Osteoblast (primary cell): ENCODE measurements at places on chromosomes 5 and 9.

DNA sequence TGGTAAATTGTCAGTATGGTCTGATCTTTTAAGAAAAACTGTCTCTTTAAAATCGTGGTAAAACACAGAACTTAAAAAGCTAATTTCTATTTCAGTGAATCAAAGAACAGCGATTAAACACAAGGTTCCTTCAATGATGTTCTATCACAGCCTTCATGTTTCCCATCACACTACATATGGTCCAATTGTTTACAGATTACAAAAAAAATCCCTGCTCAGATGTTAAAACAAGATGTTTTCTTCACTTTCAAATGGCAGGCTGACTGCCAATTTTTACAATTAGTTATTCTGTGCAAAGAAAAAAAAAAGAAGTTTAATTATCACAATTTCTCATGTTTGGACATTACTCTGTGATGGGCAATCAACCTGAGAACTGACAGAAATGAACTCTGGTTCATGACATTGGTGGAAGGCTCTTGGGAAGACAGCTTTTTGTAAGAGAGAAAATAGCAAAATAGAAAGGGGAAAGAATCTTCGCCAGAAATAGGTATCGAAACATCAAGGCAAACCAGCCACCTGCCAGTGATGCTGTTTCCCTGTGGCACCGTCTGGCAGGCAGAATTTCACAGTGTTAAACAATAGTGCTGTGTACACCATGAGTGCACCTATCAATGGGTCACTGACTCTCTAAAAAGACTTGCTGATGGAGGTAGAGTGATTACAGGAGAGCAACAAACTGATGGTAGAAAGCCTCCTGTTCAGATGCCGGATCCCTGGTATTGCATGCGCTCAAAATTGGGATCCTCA lies 1020.0 kb upstream of the ARRDC3 start:
- no peak for DNase-seq

DNA sequence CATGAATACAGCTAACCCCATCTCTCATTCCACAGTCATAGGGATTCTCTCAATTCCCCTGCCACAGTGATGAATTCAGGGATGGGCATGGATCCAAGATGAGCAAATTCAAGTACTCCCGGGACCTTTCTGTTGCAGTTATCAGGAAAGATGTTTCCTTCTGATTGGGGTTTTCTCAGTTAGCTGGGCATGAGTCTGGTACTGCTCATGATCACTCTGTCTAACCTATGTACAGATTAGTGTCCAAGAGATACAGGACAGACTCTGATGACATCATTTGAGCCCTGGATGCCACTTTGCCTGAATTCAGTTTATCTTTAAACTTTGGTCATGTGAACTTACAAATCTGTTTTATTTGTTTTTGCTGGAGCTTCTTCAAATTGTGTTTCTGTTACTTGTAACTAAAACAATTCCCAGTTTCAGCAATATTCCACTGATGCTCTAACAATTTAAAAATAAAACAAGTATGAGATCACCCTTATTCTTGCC lies 257.7 kb upstream of the KLF9 start:
- DNase-seq, result peak; percentile 74

DNA sequence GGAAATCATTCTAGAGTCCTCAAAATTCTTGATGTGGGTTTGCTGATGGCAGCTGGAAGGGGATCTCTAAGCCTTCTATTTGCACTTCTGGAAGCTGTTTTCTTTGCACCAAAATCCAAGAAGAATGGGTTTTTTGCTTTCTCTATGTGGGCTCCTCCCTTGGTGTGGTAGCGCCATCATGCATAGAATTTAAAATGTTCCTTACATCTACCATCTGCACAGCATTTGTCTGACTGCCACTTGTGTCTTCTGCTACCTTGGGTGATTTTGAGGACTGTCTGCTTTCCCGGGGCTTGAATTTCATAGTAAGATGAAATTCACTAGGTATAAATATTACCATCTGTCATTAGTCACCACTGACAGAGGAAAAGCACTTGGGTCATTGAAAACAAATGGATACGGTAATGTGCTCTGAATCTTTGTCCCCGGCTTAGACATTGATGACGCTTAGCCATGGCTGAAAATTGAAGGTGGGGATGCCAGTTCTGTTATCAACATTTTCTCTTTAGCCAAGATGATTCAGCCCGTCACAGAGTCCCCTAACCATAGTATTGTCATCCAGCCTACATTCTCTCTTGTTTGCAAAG lies 30.0 kb downstream of the SNX30 start:
- DNase-seq, result no peak

DNA sequence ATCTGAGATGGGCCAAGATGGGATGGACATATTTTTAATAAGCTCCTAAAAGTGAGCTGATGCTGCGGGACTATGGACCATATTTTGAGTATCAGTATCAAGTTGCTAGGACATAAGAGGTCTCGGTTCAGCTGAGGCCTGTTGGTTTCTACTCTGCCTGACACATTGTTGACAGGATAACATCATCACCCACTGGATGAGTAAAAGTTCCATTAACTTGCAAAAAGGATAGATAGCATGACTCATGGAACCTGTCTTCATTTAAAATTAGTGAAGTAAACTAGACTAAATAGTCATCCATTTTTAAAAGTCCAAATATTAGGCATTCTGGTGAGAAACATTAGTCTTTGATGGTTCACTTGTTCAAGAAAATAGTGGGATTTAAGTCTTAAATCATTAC lies 33.3 kb downstream of the PARP8 start:
- DNase-seq, result no peak

GRCh38 chr9:136857581-136858412 lies 5.7 kb downstream of the MAMDC4 start:
- DNase-seq, result peak; percentile 91

DNA sequence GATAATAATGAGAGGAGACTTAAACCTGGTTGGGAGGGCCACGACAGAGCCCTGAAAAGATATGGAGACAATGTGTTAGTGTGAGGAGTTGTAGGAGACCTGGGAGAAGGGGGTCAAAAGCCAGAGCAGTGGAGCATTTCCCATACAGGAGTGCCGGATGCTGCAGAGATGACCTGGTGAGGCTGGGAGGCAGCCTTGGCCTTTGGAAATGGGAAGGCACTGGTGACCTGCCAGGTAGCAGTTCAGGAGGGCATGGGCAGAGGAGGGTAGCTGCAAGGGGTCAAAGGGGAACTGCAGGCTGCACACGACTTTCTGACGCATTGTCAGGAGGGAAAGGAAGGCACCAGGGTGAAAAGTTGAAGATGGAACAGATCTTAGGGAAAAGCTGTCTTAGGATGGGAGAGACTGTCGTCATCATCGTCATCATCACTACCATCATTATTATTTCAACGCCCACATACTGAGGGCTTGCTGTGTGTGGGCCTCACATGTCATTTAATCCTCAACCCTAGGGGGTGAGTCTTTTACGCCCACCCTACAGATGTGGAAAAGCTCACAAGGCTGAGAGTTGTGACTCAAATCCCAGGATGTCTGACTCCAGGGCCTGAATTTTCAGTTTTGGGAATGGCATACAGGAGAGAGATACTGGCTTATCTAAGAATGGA lies 13.3 kb downstream of the ARAP3 start:
- DNase-seq, result peak; percentile 86

DNA sequence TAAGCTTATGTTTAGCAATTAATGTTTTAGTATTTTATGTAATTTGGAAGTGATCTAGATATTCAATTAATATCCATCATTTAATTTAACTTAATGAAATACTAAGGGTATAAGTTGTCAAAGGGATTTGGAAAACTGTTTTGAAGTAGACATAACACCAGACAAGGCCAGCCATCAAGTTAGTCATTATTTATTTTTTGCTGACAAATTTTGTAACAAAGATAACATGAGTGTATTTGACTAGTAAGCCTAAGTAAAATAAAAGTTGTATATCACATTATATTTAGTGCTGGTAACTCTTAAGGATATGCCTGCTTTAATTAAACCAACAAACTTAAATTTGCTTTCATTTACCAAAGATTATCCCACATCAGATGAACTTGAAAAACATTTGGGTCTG lies 125.9 kb upstream of the TNFAIP8 start:
- DNase-seq, result no peak

- DNase-seq, result peak; percentile 14
Observed at GRCh38 chr5:65157906-65158603, 323.7 kb downstream of the ADAMTS6 start.

GRCh38 chr5:122183788-122184170 lies 54.4 kb downstream of the ZNF474 start:
- DNase-seq, result no peak

DNA sequence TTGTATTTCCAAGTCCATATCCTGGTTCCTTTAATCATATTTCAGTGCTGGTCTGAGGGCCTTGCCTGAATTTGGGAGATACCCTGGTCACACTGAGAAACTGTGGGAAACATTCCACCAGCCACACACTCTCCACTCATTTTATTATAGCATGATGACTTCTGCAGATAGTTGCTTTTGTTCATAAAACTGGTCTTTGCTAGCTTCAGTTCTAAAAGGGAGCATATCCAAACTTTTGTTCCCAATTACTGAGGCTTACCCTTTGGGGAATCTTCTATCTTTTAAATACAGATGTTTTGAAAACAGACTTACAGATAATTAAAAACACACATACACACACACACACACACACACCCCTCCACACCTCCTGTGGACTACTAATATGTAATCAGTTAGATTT lies 21.0 kb downstream of the DMGDH start:
- DNase-seq, result no peak

DNA sequence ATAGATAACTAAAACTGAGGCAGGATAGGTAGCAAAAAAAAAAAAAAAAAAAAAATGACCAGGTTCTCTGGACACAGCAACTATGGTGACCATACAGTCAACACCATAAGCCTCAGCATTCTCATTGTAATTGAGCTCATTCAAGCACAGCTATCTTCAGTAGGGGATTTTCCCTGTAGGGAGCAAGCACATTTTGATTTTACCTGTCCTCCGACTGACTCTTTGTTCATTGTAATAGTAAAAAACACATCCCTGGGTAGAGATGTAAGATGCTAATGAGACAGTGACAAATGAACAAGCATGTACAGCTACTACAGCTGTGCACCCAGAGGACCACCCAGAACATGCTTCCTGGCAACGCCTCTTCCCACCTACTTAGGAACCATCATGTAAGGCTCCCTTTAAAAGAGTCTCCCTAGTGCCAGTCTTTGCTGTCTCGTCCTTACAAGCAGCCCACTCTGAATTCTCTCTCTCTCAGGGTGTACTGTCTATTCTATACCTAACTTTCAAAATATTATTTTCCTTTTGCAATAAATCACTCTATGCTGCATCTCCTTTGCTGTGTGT lies 65.0 kb upstream of the FBXW11 start:
- DNase-seq, result no peak

- no peak for DNase-seq
Observed at GRCh38 chr5:96197347-96197746, 235.7 kb upstream of the ELL2 start.

- DNase-seq, result peak; percentile 71
Observed at GRCh38 chr9:112819635-112820496, 69.3 kb downstream of the SNX30 start.

- DNase-seq, result peak; percentile 14
Observed at GRCh38 chr9:16318516-16319060, 551.9 kb downstream of the BNC2 start.

DNA sequence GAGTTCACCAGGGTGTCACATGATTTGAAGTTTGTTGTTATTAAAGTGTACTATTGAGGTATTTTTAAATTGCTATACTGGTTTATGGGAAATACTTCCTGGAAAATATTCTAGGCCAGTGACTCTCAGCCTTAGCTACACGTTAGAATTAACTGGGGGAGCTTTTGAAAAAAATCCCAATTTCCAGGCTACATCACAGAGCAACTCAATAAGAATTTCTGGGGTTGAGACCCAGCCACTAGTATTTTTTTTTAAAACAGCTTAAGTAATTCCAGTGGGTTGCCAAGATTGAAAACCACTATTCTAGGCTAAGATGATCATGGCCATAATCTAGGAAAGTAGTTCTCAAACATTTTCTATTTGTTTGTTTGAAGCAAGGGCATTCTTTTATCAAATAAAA lies 142.9 kb upstream of the GRIA1 start:
- DNase-seq, result no peak

DNA sequence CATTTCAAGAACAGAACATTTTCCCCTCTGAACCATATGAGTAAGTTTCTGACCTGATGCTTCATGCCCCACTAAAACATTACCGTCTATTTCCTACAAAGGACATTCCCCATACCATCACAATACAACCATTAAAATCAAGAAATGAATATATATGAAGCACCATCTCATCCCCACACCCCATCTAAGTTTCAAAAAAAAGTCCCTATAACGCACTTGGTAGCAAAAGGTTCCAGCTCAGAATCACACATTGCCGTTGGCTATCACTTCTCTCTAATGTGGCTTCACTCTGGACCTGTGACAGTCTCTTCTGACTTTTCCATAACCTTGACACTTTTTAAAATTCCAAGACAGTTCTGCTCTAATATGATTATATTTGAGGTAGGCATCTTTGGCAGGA lies 5.9 kb downstream of the EMB start:
- no peak for DNase-seq

- no peak for DNase-seq
Observed at GRCh38 chr5:152237531-152237930, 167.5 kb downstream of the NMUR2 start.

DNA sequence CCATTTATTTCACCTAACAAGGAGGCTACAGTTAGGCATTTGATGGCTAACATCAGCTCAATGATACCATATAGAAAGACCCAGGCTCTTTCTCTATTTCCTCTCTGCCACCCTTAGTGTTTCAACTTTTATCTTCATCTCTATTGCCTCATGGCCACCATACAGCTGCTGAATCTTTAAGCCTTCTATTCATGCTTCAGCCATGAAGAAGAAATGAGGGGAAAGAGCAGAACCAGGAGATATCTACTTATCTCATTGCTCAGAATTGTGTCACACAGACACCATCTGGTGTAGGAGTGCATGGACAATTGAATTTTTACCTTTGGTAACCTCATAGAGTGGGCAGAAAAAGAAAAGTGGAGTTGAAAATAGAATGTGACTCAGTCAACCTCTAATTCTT lies 6.7 kb downstream of the GAPT start:
- DNase-seq, result no peak

DNA sequence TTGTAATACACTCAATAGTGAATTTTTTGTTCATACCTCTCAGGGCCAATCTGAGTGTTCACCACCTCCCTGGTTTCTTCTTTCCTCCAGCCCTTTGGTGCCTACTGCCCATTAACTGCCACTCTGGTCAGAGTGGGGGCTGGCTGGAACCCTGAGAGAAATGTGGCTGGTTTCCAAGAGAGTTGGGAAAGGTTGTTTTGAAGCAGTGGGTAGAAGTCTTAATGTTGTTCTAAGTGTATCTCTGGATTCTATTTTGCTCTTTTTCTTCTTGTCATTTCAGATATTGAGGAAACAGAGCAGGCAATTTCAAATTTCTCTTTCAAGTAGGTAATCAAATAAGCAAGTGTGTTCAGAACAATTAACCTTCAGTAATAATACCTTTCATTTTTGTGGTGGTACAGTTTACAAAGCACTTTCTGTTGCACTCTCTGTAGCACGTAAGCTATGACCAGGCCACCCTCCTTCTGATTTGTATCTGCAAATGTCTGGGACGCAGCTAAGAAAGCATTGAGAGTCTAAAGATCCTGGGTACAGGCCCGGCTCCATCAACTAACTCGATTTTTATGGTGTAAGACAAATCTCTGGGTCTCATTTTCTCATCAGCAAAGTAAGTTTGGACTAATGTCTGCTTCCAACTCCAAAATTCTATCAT lies 8.4 kb downstream of the SLC1A3 start:
- DNase-seq, result no peak
